ENCODE measurements at places on chromosomes 7 and 10.
A peak's percentile ranks its signal among the peaks of the same experiment; 100 is the strongest.

GRCh38 chr10:131727560-131727959, 173.2 kb upstream of the PPP2R2D start:
- no peak for DNase-seq

DNA sequence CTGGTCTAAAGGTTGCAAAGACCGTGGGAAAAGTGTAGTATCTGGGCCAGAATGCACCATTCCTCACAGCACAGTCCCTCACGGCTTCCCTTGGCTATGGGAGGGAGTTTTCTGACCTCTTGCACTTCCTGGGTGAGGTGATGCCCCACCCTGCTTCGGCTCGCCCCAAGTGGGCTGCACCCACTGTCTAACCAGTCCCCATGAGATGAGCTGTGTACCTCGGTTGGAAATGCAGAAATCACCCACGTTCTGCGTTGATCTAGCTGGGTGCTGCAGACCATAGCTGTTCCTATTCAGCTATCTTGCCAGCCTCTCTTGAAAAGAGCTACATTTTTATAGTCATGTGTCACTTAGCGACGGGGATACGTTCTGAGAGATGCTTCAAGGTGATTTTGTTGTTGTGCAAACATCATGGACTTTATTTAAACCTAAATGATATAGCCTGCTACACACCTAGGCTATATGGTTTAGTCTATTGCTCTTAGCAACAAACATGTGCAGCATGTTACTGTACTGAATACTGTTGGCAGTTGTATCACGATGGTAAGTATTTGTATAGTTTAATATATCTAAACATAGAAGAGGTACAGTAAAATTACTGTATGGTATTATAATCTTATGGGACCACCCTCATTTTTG, 120.0 kb downstream of the PPP1R9A start:
- no peak for DNase-seq

- DNase-seq = no peak
Observed at GRCh38 chr7:78499283-78499682, 700.7 kb downstream of the PHTF2 start.

- no peak for DNase-seq
Observed at GRCh38 chr10:114970515-114970914, 32.5 kb downstream of the TRUB1 start.

- no peak for DNase-seq
Observed at GRCh38 chr7:105958012-105958411, 5.1 kb upstream of the CDHR3 start.

GRCh38 chr7:29564496-29565223, 1.0 kb downstream of the PRR15 start:
- DNase-seq = peak; percentile 32

- peak; percentile 8 for DNase-seq
Observed at GRCh38 chr7:40301486-40302068, 166.8 kb downstream of the SUGCT start.

DNA sequence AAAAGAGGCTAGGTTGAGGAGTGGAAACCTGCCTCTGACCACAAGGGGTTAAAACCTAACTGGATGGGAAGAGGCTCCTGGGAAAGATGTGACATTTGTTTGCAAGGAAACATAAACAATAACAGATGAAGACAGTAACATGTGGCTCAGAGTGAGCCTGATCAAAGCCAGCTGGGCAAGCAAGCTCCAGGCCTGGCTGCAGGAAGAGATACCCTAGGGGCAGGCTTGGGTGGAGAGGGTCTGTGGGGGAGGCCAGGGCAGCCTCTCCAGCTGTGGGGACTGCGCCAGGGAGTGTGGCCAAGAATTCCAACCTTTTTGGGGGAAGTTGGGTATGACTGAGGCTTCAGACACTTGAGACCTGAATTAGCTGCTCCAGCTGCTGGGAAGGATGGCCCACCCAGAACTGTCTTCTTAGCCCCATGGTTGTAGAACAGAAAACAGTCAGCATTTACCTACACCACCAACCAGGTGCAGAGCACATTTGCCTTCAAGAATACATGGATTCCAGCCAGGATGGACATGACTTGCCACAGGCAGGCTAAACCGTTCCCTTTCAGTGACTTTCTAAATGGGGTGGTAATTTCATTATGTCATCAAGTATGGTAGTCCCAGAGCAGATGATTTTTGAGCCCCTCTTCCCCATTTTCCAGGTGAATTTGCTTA, 10.4 kb upstream of the FAM170B start:
- DNase-seq = peak; percentile 76

DNA sequence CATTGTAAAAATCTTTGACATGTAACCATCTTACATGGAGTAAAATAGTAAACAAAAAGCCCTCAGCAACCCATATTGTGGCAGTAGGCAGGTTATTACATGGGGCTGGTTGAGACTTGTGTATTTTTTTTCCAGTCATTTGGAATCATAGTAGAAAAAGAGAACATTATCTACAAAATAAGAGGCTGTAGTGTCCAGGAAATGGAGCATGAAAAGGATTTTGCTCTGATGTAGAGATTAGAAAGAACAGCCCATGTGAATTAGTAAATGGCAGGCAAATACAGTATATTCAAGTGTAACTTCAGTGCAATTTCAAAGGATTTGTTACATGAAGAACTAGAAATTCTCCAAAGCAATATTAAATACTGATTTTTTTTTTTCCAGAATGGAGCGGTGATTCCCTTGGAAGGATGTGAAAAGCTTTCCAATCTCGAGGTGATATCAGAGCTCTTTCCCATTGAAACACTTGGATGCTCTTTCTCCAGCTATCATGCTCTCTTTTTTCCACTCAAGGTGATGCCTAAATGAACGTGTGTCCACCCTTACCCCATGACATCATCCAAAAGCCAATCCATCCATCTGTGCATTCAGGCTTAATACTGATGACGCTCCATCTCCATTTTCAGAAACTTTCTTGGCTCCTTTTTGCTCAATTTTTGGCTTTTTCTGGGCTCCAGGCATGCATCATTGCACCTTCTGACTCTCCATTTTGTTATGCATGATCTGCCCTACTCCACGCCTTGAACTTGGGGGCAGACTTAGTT, 1034.7 kb downstream of the TYW1 start:
- DNase-seq = no peak

DNA sequence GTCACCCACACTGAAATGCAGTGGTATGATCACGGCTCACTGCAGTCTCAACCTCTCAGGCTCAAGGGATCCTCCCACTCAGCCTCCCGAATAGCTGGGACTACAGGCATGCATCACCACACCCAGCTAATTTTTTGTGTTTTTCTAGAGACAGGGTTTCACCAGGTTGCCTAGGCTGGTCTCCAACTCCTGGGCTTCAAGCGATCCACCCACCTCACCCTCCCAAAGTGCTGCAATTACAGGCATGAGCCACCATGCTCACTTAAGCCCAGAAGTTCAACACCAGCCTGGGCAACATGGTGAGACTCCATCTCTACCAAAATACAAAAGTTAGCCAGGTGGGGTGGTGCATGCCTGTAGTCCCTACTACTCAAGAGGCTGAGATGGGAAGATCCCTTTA, 33.5 kb downstream of the GDI2 start:
- DNase-seq = no peak

- peak; percentile 21 for DNase-seq
Observed at GRCh38 chr7:30545791-30546555, 41.3 kb upstream of the GGCT start.

GRCh38 chr7:36904802-36905201, 180.5 kb upstream of the AOAH start:
- no peak for DNase-seq

DNA sequence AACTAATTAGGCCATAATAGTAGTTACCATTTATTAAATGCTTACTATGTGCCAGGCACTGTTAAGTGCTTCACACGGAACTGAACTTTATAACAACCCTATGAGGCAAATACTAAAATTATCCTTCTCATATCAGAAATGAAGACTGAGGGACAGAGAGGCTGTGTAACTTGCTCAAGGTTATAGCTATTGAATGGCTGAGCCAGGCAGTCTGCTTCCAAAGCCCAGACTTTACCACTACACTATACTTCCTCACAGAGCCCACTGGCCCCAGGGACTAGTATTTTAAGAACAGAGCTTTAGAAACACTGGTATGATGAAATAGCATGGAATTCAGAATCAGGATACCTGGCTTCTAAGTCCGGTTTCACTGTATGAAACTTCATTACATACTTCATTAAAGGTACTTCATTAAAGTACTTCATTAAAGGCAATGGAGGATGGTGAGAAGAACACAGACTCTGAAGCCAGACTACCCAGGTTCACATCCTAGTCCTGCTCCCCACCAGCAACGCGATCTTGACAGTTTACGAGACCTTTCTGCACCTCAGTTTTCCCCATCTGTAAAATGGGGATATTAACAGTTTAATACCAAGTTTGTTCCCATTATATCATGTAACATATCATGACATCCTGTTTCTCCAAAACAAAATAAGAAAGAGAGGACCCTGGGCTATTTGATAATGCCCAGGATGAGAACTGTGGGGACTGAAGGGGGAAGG, 19.6 kb downstream of the ANXA11 start:
- no peak for DNase-seq

DNA sequence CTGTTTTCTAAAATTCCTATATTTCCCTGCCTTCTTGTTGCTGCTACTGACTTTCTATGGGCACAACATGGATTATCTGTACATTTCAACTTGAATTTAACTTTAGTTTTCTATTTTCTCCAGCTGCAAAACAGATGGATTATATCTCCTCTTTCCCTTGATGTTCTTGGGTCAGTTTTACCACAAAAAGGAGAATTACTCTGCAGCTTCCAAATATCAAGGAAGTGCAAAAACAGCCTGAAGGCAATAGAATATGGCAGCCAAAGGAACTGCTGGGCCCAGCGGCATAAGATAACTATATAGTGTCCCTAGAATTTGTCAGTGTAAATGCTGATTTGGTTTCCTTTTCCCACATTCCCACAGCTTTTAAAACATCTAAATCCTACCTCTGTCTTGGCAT, 29.1 kb downstream of the CPED1 start:
- no peak for DNase-seq

- peak; percentile 25 for DNase-seq
Observed at GRCh38 chr7:110938165-110938564, 152.8 kb upstream of the LRRN3 start.

GRCh38 chr10:133170092-133170491, 10.1 kb downstream of the KNDC1 start:
- DNase-seq = no peak

GRCh38 chr10:112584276-112584675, 137.3 kb downstream of the VTI1A start:
- no peak for DNase-seq

DNA sequence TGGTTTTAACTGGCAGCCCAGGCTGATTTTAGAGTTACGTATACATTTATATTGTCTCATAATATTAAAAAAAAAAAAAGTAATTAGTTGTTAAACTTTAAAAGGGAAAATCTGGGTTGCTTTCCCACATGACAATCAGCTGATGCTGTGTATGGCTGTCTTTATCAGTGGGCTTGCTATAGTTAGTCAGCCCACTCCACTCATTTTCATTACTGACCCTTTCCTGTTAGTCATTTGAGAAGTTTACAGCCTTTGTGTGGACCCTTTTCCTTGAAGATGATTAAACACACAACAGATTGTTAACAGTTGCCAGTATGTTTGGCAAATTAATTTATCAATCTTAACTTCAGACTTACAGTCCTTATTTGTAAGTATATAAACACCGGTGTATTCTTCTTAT, 164.5 kb upstream of the AGR3 start:
- no peak for DNase-seq

DNA sequence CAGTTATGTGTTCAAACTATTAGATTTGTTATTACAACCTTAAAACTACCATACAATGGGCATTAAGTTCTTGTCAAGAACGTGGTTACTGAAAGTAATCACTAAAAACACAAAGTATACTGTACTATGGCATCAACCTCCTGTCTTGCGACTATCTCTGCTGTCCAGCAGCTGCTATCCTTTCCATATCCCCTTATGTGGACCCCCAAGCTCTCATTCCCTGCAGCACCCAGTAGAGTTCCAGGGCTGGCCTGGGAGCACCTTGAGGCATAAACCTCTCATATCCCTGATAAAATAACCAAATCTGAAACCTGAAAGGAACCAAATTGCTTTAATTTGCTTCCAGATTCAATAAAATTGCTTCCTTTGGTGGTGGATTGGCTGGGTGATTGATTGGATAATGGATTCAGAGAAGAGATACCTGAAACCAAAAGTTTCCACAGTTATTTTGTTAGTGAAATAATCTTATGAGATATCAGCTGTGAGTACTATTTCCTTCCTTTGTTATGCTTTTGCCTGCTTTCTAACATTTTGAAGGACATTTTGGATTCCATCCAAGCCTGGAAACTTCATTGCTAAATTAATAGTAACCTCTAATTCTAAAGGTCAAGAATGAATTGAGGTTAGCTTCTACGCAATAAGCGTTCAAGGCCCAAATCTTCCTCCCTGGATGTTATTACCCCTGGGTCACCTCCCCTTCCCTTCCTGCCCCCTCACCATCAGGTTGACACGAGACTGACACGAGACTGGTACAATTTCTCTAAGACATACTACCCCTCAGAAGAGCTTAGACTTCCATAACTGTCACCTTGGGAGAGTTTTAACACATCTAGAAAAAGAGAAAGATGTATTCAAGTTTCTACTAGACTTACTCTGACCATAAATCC, 48.8 kb downstream of the RELN start:
- DNase-seq = no peak

GRCh38 chr10:86234107-86234506, 132.5 kb downstream of the GRID1 start:
- DNase-seq = no peak

DNA sequence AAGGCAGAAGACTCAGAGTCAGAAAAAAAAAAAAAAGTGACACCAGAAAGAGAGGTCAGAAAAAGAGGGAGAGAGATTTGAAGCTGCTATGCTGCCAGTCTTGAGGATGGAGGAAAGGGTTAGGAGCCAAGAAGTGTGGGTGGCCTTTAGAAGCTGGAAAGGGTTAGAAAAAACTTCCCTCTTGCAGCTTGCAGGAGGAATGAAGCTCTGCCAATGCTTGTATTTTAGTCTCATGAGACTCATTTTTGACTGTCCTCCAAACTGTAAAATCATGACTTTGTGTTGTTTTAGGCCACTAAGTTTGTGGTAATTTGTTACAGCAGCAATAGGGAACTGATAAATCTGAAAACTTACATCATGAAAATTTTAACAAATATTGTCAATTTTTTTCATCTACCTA, 127.7 kb upstream of the NOBOX start:
- DNase-seq = peak; percentile 35

Measured in fibroblast of gingiva (primary cell).